ENCODE measurements at places on chromosomes 11 and 22. TPM values are rescaled to one million over a fixed set of nuclear protein-coding genes. Genes with fewer than 3 reads are reported as not detected.

THRSP gene
- not detected for total RNA-seq

TTC36 gene
- total RNA-seq = 0.85 TPM

CNTF gene
- 1.3 TPM for total RNA-seq

LINC01488 gene
- not detected for total RNA-seq

- peak; percentile 41 for DNase-seq
These were observed 1.7 kb downstream of the PGR start for GRCh38 chr11:101127699-101128570.

DNA sequence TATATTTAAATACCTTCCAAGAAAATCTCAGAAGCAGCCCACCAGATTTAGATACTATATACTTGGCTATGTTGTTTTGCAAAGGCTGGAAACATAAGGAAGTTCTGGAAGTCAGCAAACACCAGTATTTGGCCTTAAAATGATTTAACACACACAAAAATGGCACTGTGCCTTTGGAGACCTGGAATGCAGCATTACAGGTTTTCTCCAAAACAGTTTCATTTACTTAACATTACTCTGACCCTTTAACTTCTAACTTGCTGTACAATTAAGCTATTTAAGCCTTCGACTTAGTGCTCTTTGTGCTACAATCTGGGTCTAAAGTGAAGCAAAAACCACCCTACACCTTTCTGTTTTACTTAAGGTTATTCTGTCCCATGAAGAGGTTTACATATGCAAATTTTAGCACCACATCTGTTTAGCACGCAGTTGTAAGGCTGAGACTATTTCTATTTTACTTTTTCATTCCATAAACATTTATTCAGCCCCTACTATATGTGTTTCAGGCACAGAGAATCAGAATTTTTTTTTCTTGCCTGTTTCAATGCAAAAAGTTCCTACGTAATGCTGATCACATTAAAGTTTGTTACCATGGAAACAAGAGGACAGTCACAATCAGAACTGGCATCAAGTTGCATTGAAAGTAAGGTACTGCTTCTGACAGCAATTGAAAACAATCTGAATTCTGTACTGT is 70.3 kb downstream of the MAML2 start:
- DNase-seq = no peak

GRCh38 chr11:2166091-2166851 is 5.3 kb upstream of the INS start:
- no peak for DNase-seq

- DNase-seq = peak; percentile 38
These were observed 1.8 kb downstream of the CELF1 start for GRCh38 chr11:47551086-47551485.

DNA sequence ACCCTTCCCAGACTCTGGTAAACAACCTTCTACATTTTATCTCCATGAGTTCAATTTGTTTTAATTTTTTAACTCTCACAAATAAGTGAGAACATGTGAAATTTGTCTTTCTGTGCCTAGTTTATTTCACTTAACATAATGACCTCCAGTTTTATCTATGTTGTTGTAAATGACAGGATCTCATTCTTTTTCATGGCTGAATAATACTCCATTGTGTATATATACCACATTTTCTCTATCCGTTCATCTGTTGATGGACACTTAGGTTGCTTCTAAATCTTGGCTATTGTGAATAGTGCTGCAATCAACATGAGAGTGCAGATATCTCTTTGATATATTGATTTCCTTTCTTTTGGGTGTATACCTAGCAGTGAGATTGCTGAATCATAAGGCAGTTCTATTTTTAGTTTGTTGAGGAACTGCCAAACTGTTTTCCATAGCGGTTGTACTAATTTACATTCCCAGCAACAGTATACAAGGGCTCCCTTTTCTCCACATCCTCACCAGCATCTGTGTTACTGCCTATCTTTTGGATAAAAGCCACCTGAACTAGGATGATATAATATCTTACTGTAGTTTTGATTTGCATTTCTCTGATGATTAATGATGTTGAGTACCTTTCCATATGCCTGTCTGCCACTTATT is 93.9 kb downstream of the ATG16L2 start:
- no peak for DNase-seq

DNA sequence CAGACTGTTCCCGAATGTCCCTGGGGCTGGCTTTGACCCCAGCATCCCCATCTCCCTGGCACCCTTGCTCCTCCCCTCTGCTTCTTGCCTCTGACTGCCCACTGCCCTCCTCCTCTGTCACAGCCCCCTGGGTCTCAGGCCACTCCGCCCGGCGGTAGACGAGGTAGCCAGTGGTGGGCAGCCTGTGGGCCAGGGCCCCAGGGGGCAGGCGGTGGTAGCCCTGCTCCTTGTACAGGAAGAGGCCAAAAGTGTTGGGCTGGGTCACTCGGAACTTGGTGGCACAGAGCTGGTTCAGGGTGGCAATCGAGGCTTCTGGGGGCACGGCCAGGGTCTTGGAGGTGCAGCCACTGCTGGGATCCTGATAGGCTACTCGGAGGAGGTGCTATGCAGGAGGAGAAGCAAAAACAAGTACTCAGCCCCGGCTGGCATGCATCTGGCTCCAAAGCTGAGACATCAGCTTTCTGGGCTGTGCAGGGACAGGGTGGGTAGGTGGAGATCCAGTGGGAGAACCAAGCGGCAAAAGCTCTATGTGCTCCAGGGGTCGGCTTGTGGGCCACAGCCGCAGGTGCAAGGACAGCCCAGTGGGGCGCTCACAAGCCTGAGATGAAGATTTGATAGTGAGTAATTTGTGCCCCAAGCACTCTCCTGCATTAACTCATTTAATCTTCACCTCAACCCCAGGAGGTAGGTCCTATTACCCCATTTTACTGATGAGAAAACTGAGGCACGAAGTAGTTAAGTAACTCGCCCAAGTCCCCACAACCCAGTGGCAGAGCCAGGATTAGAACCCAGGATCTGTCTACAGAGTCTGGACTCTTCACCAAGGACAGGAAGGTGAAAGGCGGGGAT is 3.6 kb downstream of the RIN1 start:
- DNase-seq = no peak

All from HT1080 (cell line).